ENCODE measurements at places on chromosomes 7 and 10. TPM values are rescaled to one million over a fixed set of nuclear protein-coding genes. Genes with fewer than 3 reads are reported as not detected.

CTAGE8 gene
- total RNA-seq: 0.51 TPM

CTNNA3 gene
- not detected for total RNA-seq

APBB1IP gene
- total RNA-seq: not detected

DKK1 gene
- total RNA-seq: 74.1 TPM

ANKRD7 gene
- total RNA-seq: not detected

IFIT2 gene
- 0.28 TPM for total RNA-seq

UTF1 gene
- not detected for total RNA-seq

MNX1 gene
- total RNA-seq: not detected

BMPER gene
- 2.0 TPM for total RNA-seq

SLC13A1 gene
- not detected for total RNA-seq

DPP6 gene
- total RNA-seq: not detected

TMEM176A gene
- total RNA-seq: not detected

PRTFDC1 gene
- 2.8 TPM for total RNA-seq

GPNMB gene
- total RNA-seq: 0.98 TPM

IL6 gene
- 1.1 TPM for total RNA-seq

HDAC9 gene
- total RNA-seq: 1.9 TPM

TEX36 gene
- total RNA-seq: not detected

ASB10 gene
- total RNA-seq: not detected

DRGX gene
- total RNA-seq: not detected

CCL24 gene
- total RNA-seq: not detected

ERVW-1 gene
- not detected for total RNA-seq

TMEM184A gene
- total RNA-seq: 23.9 TPM

LGI1 gene
- not detected for total RNA-seq

RAPGEF5 gene
- total RNA-seq: 3.3 TPM

CRYGN gene
- not detected for total RNA-seq

MGAM2 gene
- not detected for total RNA-seq

GPER1 gene
- 0.49 TPM for total RNA-seq

KCNH2 gene
- total RNA-seq: not detected

GPR146 gene
- 0.14 TPM for total RNA-seq

GIMAP7 gene
- not detected for total RNA-seq

TBXAS1 gene
- total RNA-seq: 3.2 TPM

AOC1 gene
- total RNA-seq: not detected

OPN4 gene
- total RNA-seq: not detected

ANXA8 gene
- total RNA-seq: 221 TPM

OR2A42 gene
- not detected for total RNA-seq

ST8SIA6 gene
- total RNA-seq: not detected

PHKG1 gene
- not detected for total RNA-seq

TAS2R41 gene
- total RNA-seq: not detected

TMEM196 gene
- not detected for total RNA-seq

SVOPL gene
- not detected for total RNA-seq

GIMAP5 gene
- not detected for total RNA-seq

CPEB3 gene
- 0.51 TPM for total RNA-seq

TOMM7 gene
- total RNA-seq: 126 TPM

FAM200A gene
- total RNA-seq: 4.0 TPM

PTER gene
- total RNA-seq: 5.7 TPM

MDFIC gene
- total RNA-seq: 14.8 TPM

PRKAR2B gene
- total RNA-seq: 0.07 TPM

ZDHHC4 gene
- total RNA-seq: 34.8 TPM

ACTL6B gene
- not detected for total RNA-seq

FAM241B gene
- 3.6 TPM for total RNA-seq

DLX6 gene
- total RNA-seq: not detected

MINDY3 gene
- total RNA-seq: 14.2 TPM

SAMD9L gene
- total RNA-seq: 0.85 TPM

REEP3 gene
- 65.9 TPM for total RNA-seq

GLI3 gene
- total RNA-seq: 2.8 TPM
